Epithelial cell of proximal tubule (primary cell): ENCODE measurements at places on chromosomes 5 and 9. TPM values are rescaled to one million over a fixed set of nuclear protein-coding genes. Genes with fewer than 3 reads are reported as not detected.

Gene UBQLN1
- total RNA-seq: 69.8 and 109 TPM in 2 replicates

DNA sequence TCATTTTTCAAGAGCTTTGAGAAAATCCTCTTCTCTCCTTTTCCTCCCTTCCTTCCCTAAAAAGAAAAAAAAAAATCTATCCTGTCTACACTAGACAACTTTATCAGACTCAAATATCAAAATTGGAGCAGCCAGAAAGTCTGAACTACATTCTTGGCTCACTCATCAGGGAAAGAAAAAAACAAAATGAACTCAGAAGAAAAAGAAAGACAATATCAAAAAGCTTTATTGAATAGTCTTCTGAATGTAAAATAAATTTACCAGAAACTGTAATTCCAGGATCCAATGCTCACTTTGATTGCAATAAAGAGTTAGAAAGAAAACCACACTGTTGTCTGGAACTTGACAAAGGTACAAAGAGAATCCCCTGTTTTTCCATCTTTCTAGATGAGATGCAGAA is 507.2 kb upstream of the MPDZ start:
- no peak for DNase-seq

- DNase-seq: no peak
These were observed 138.8 kb downstream of the LRRC70 start for GRCh38 chr5:62717301-62717933.

DNA sequence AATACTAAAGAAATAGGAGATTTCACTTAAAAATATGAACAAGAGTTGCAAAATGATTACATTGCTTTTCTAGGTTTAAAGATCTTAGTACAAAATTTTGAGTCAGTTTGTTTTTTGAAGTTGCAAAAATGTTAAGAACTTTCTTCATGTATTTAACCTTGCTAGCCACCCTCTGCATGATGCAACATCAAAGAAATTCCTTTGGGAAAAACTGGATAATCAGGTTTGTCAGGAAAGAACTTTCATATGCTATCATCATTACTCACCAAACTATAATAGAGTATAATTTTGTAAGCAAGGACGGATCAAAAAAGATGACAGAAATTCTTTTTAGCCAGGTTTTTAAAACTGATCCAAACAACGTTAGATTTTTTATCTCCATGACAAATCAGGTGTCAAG is 116.9 kb upstream of the MRPS30 start:
- DNase-seq: no peak

Gene CCL28
- 2.1 and 6.2 TPM in 2 replicates for total RNA-seq

DNA sequence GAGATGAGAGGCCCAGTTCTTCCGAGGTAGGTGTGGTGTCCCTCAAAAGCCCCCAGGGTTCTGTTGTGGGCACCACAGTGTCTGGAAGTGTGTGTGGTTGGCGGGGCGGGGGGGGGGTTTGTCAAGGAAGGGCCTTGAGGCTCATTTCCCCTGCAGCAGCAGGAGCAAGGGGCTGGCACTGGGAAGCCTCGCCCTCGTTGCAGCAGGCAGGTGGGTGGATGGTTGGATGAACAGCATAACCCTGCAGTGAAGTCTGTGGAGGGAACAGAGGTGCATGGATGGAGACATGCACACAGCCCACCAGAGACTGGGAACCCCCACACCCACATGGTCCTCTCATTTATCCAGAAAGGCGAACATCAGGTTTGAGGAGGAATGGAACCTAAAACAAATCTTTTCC is 2.0 kb upstream of the SPATA31E1 start:
- no peak for DNase-seq

DNA sequence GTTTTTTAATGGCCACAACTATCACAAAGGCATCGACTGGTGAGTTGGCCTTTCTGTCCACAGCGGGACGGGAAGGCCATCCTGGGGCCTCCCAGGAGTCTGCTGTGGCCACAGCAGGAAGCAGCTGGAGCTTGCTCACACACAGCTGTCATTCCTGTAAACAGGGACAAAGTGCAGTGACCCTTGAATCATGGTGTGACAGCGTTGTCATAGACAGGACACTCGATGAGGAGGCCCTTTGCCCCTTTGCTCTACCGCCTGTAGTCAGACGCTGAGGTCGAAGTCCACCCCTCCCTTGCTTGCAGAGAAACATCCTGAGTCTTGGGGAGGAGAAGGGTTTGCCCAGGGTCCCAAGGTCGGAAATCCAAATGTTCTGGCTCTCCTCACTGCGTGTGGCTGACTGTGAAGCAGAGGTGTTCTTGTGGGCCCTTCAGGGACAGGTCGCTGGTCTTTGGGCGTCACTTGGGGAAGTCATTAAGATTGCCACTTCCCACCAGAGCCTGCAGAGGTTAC is 35.1 kb downstream of the NDST1 start:
- DNase-seq: no peak

Gene GPRIN1
- 34.0 and 40.2 TPM in 2 replicates for total RNA-seq

DNA sequence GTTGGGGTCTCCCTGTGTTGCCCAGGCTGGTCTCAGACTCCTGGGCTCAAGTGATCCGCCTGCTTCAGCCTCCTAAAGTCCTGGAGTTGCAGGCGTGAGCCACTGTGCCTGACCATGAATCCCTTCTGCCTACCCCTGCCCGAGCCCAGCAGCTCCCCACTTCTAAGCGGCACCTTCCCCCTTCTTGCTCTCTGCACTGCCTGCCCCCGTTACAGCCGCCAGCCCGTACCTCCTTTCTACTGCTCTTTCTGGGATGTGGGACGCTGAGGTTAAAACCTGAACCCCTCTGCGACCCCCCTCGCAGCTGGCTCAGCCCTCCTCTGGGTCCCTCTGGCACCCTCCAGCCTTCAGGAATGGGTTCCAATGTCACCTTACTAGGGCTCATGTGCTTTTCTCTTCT is 249.6 kb downstream of the PBX3 start:
- DNase-seq: no peak

- DNase-seq: no peak
These were observed 60.3 kb downstream of the ADAMTS2 start for GRCh38 chr5:179284751-179285631.

DNA sequence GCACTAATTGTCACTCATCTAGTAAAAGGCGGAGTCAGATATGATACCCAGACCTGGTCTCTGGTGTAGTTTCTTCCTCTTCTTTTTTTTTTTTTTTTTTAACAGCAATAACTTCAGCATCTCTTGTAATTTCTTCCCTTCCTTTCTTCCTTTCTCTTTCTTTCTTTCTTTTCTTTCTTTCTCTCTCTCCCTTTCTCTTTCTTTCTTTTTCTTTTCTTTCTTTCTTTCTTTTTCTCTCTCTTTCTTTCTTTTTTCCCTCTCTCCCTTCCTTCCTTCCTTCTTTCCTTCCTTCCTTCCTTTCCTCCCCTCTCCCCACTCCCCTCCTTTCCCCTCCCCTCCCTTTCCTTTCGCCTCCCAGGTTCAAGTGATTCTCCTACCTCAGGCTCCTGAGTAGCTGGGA is 25.9 kb upstream of the GNPDA1 start:
- DNase-seq: no peak

DNA sequence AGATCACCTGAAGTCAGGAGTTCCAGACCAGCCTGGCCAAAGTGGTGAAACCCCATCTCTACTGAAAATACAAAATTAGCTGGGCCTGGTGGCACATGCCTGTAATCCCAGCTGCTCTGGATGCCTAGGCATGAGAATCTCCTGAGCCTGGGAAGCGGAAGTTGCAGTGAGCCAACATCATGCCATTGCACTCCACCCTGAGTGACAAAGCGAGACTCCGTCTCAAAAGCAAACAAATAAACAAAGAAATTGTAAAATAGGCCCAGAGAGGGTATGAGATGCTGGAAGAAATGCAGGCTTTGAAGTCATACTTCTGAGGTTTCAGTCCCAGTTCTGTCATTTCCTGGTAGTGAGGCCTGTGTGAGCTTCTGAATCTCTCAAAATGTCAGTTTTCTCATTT is 5.3 kb upstream of the ARHGEF37 start:
- no peak for DNase-seq

Gene UBAC1
- total RNA-seq: 40.9 and 60.8 TPM in 2 replicates

Gene SPINK13
- 0.07 and 0.58 TPM in 2 replicates for total RNA-seq

Gene RABL6
- total RNA-seq: 114 and 160 TPM in 2 replicates

DNA sequence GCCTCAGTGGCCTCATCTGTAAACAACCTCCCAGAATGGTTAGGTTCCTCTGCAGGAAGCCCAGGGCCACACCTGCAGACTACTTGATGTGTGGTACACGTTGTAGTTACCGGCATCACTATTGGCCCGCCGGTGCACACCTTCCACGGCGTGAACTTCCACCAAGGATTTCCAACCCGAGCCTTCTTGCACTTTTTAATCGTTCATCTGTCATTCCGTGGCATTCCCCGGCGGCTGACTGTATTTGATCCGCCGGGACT is 5.3 kb upstream of the TRIM41 start:
- no peak for DNase-seq

GRCh38 chr5:57311921-57312735 is 138.3 kb downstream of the GPBP1 start:
- DNase-seq: no peak

DNA sequence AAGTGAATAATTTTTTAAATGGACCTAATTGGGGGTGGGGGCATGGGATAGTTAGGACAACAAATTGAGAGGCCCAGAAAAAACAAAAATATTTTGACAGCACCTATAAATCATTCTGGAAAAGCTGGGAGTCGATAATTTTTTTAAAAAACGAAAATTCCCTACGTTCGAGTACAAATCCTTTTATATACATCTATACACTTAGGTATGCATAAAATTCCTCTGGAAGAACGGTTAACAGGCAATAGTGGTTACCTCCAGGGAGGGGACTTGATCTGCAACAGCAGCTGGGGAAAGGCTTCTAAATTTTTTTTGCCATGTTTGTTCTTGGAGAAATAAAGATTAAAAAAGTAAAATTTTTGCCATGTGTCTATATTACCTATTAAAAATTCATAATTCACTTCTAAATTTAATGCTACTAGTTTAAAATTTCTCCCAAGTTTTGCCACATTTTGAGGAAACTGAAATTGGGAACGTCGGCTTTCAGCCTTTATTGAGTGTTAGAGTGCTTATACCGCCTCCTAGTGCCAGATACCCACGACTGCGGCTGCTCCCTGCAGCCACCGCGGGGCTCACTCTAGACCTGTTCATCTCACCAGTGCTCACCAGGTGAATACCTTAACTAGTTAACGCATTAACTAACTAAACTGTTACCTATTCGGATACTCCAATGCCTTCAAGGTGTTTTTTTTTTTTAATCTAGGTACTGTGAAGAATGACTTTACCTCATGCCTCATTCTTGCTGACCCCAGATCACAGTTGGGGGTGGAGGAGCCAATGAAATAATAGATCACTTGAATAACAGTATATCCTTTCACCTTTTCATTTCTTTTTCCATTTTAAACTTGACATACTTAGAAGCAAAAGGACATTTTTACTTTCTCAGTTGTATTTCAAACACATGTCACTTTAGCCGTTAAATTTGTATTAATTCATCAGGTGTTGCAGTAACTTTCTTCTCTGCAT is 1.8 kb upstream of the BHMT start:
- no peak for DNase-seq

- DNase-seq: no peak
These were observed 228.8 kb downstream of the FSTL4 start for GRCh38 chr5:133383580-133383939.

Gene C5orf52
- not detected in 2 replicates for total RNA-seq

DNA sequence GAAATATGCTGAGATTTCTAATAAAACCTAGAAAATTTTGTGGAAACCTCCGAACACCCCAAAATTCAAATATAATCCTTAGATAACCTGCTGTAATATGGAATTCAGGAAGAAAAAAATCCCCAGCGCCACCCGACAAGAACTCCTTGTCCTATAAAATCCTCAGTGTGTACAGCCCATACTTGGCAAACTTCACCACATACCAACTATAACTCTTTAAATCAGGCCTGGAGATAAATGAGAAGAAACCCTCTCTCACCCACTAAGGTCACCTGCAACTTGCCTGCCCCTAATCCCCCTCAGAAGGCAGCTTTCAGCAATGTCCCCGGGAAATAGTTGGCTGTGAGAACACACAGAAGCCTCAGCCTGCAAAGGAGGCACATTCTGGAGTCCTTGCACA is 90.5 kb downstream of the SH3TC2 start:
- DNase-seq: no peak

- no peak for DNase-seq
These were observed 6.6 kb downstream of the SMARCA2 start for GRCh38 chr9:2021731-2022130.

Gene GARNL3
- 2.2 and 10.4 TPM in 2 replicates for total RNA-seq

Gene EQTN
- not detected in 2 replicates for total RNA-seq

DNA sequence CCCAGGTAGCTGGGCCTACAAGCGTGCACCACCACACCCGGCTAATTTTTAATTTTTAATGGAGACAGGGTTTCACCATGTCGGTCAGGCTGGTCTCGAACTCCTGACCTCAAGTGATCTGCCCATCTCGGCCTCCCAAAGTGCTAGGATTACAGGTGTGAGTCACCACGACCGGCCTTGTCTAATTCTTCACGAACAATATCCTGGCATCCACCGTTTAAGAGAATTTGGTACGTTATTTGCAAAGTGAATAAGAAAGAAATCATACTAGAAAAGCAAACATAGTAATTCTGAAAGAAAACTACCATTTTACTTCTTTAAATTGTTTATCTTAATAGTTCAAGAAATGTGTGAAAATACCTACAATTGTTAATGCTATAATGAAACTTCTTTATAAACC is 42.9 kb upstream of the TRIO start:
- DNase-seq: no peak

DNA sequence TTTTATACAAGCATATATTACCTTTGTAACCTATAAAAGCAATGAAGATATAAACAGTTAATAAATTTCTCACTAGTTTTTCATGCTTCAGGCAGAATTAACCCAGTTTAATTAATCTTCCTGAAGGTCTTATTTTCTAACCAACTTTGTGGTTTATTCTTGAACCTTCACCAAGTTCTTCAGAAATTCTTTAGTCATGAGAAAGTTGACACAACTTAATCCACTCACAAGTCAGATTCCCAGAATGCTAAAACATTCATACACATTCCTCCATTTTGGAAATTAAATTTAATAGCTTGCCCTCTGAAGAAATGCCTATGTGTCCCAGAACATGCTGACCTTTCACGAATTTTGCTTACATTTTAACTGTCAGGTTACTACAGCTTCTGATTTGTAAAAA is 105.4 kb upstream of the PAM start:
- DNase-seq: no peak

Gene SLC6A19
- total RNA-seq: not detected in 2 replicates

GRCh38 chr9:114900942-114901802 is 29.2 kb downstream of the TNFSF8 start:
- no peak for DNase-seq

DNA sequence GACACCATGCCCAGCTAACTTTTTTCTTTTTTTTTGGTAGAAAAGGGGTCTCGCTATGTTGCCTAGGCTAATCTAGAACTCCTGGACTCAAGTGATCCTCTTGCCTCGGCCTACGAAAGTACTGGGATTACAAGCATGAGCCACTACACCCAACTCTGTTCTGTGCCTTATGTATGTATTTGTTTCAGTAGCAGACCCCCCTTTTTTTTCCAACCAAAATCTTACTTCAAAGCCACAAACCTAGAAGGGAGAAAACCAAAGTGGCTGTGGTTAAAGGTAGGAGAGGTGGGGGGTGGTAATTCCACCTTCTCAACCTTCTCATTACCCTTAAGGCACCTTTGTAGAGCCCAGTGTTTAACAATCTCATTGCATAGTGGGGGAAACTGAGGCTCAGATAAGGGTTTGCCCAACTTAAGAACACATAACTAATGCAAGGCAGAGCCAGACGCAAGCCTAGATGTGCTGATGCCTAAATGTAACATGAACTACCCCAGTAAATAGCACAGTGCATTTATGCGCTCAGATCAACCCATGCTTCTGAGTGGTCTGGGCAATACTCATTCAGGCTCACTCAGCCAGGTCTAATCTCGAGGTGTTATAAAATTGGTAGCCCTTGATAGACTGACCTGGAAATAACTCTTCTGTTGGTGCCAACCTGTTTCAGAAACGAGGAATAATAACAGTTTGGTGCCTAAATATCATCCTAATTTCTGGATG is 33.0 kb downstream of the ITK start:
- DNase-seq: no peak

GRCh38 chr5:56244627-56245026 is 11.5 kb upstream of the ANKRD55 start:
- DNase-seq: no peak
